ENCODE measurements at places on chromosomes 1 and 21.

DNA sequence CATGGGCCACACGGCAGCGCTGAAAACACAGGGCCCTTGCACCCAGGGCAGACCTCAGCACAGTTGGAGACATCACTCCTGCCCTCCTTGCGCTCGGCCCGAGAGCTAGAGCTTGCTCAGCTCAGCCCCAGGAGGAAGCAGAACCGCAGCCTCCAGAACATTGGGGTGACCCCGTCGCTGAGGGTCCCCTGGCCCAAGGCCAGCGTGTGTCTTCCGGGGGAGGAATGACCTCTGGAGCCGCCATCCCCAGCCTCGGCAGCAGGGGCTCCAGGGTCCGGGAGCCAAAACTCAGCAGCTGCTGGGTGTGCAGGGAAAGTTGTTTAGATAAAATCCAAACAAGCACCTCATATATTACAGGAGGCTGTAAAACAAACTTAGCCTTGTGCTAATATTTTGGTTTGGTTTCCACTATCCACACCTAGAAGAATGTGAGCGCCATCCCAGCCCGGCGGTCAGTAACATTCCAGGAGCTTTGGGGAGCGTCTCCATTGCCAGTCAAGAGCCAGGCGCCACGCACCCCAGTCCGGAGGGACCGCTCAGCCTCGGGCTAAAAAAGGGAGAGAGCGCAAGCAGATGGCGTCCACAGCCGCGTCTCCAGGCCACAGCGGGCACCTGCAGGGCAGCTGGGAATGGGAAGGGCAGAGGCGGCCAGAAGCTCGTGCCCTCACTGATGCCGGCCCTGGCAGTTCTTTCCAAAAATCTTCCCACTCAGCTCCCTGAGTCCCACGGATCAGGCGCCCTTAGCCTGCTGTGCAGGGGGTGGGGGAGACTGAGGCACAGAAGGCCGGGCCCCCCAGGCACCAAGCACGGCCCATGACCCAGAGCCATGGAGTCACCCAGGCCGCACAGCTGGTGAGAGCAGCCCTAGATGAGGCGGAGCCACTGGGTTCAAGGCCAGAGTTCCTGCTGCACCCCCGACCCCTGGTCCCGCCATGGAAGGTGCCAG, 52.0 kb downstream of the SLX9 start:
- no peak for DNase-seq

DNA sequence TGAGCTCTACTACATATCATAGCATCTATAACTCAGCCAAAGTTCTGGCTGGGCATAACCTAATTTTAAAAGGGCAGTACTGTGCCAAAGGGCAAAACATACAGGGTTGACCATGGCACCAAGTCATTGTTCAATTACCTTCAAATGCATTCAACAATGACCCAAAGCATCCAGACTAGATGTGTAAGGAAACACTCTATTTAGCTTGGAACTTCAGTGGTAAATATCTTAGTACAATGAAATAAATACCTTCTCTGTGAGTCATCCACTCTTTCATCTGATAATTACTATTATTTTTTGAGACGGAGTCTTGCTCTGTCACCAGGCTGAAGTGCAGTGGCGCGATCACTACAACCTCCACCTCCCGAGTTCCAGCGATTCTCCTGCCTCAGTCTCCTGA, 70.0 kb downstream of the NVL start:
- no peak for DNase-seq

DNA sequence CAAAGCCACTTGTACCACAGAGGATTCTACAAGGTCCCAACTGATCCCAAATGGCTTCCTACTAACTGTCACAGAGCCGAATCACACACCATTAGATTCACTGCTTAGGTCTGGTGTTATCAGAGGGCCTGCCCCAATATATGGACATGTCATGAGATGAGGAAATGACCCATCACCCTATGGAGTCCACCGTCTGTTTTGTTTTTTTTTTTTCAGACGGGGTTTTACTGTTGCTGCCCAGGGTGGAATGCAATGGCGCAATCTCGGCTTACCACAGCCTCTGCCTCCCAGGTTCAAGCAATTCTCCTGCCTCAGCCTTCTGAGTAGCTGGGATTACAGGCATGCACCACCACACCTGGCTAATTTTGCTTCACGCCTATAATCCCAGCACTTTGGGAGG, 83.8 kb upstream of the ETS2 start:
- peak; percentile 22 for DNase-seq

- no peak for DNase-seq
Measured at GRCh38 chr21:35390013-35390776, 341.1 kb upstream of the RUNX1 start.

DNA sequence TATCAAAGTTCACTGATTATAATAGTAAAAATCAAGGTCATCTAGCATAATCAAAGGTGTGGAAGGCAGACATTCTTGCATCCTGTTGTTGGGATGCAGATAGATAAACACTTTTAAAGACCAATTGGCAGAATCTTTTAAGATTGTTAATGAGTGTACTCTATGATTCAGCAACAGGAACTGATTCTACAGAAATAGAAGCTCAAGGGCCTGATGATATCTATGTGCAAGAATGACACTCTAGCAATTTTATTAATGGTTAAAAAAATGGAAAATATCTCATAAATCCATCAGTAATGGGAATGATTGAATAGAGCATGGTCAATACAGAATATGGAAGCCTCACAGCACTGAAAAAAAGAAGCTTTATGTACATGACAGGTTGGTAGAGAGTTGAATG, 2.2 kb upstream of the ATP1A4 start:
- no peak for DNase-seq

GRCh38 chr1:212794561-212795014, 2.9 kb downstream of the TATDN3 start:
- peak; percentile 87 for DNase-seq

GRCh38 chr1:86616871-86617270, 70.0 kb downstream of the CLCA4 start:
- peak; percentile 75 for DNase-seq

DNA sequence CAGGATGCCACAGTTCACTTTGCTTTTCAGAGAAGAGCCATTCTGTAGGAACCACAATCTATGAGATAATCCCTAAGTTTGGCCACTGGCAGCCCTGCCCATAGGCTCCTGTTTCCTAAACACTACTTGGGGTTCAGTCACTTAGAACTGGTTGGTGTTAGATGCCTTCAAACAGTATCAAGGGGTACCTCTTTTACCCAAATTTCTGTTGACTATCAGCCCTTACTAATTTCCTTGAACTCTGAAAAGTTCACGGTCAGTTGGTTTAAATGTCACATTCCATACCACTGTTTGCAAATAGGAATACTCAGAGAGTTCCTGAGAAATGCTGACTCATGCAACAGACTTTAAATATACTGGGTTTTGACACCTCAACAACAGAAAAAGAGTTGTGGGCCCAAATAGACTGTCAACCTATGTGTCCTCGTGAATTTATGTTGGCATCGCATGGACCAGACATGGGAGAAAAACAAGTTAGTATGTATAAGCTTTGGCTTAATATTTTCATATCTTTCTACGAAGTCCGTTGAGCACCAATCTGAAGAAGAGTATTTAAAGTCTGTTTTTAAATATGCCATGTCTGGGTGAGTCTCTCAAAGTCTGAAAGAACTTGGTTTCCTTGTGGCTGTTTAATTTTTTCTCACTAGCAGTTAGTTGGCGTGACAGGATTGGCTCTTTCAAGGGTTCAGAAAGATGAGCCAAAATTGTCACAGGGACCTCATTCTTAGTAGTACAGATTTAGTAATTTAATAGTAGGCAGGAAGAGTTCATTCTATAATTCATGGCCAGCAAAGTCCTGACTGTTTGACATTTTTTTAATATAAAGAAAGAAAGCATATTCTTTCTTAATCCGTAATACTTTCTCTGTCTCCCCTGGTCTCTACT, 56.5 kb upstream of the ZNF326 start:
- DNase-seq: no peak

- DNase-seq: no peak
Measured at GRCh38 chr1:205430696-205431305, 8.9 kb upstream of the LEMD1 start.

- DNase-seq: peak; percentile 51
Measured at GRCh38 chr1:205748403-205749233, 1.4 kb downstream of the NUCKS1 start.

- DNase-seq: no peak
Measured at GRCh38 chr1:10680487-10680886, 116.0 kb downstream of the CASZ1 start.

DNA sequence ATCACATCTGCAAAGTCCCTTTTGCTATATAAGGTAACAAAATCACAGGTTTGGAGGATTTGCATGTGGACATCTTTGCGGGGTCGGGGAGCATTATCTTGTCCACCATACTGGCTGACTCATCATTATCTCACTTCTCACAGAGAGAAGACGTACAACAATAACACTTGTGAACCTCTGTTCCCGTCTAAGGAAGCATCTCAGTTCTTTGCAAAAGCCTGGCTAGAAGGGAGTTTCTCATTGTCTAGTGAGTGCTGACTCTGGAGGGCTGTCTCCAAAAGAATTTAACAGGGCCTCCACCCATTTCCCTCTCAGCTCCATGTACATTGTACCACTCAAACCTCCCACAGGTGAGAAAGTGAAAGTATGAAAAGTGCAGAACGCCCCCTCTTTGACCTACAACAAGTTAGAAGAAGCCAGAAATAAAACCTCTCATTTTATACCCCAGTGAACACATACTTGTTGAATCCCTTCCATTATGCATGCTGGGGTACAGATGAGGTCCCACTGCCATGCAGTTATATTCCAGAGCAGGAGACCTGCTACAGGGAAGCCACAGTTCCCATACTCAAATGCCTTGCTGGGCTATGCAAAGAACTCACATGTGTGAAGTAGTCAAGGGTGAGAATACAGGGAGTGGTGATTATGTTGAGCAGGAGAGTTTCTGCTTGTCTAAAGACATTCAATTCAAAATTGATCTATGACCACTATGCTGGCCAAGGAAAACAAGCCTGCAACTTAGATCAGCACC, 121.7 kb upstream of the PRDX6 start:
- DNase-seq: no peak

- no peak for DNase-seq
Measured at GRCh38 chr1:67791686-67792085, 41.6 kb downstream of the GNG12 start.

- DNase-seq: no peak
Measured at GRCh38 chr1:242784084-242784483, 259.6 kb upstream of the PLD5 start.

DNA sequence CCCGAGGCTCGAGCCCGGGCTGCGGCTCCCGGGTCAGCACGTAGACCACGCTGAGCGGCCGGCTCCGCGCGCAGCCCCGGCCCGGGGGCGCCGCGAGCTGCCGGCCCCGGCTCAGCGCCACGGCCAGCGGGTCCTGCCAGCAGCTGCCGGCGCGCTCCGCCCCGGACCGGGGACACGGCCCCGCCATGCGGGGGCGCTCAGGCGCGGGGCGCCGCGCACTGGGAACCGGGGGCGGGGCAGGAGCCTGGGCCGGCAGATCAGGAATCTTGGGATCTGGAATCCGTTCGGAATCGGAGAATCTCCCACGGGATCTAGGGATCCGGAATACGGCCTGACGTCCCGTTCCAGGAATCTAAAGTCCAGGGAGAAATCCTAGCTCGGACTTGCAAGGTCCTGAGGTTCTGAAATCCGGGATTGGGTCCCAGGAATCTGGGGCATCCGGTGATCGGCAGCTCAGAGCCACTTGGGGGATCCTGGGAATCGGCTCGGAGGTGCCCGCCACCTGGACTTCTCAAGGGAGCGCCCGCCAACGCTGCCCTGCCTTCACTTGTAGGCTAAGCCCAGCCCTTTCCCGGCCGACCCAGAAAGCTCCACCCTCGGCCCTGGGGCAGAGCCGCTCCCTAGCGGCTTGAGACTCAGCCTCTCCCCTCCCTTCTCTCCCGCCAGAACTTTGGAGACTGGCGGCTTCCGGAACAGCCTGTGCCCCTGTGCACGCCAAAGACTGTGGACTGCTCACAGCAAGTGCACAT, at the start of gene MAP3K6:
MAP3K6 (minus strand) TSS at position 551 of the 749 bp plus-strand sequence; CDS start at position 187, 364 bp downstream.
- peak; percentile 7 for DNase-seq

GRCh38 chr21:45353200-45353599, 51.8 kb upstream of the COL18A1 start:
- DNase-seq: no peak

All from GF-D8 (cell line).